ENCODE measurements at places on chromosomes 3 and 15.
A peak's percentile ranks its signal among the peaks of the same experiment; 100 is the strongest.

GRCh38 chr15:89647191-89647851 is 7.9 kb downstream of the KIF7 start:
- peak; percentile 83 for DNase-seq

DNA sequence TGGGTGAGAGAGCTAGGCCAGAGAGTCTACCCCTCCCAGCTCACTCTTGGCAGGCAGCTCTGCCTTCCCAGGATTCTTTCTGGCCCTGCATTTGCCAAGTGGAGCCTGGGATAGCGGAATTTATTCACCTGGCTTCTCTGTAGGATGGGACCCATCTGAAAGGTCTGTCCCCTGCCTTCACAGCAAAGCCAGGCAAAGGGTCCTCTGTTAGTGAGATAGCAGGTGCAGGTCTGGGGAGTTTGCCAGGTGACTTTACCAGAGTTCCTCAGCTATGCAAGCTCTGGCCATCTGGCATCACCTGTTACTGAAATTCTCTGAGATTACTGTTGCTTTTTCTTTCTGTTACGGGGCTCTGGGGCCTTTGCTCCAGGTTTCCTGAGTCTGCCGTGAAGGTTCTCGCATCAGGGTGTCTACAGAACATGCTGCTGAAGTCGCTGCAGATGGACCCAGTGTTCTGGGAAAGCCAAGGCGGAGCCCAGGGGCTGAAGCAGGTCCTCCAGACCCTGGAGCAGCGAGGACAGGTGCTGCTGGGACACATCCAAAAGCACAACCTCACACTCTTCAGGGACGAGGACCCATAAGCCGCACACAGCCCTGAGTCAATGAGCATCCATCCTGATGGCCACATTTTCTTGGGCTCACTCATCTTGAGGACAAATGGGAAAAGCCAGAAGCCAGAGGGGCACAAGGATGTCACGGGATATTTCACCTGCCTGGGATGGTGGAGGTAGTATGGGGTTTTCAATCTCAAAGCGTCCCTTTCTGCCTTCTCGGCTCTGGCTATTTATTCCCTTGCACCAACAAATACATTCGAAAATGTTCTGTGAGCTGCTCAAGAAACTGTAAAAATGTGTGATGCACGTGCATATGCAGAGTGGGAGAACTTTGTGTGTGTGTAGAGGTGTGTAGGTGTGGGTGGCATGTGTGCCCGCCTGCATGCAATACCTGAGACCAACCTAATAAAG is 49.8 kb downstream of the POMGNT2 start:
- DNase-seq, result no peak

- DNase-seq, result no peak
Measured at GRCh38 chr3:176765382-176765900, 431.8 kb downstream of the TBL1XR1 start.

- DNase-seq, result no peak
Measured at GRCh38 chr15:61444585-61444984, 215.5 kb upstream of the RORA start.

DNA sequence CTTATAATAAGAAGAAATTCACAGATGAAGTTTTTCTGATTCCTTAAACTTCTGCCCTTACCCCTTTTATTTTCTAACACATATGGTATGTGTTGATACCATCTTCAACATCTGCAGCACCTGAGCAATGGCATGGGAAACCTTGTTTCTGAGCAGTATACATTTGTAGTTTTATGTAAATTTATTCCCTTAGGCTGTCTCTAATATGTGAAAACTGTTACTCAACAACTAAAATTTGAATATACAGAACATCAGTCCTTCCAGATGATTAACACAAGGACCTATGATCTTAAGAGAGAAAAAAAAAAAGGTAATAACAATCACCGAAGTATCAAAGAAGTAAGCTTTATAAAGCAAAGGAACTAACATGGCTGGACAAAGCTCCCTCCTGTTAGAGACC is 190.5 kb downstream of the TBC1D5 start:
- no peak for DNase-seq

GRCh38 chr3:57910990-57911389 is 97.2 kb upstream of the FLNB start:
- DNase-seq, result peak; percentile 26

- no peak for DNase-seq
Measured at GRCh38 chr3:188900421-188900951, 271.3 kb upstream of the TPRG1 start.

GRCh38 chr15:67140078-67140833 is 74.9 kb downstream of the SMAD3 start:
- DNase-seq, result no peak

- DNase-seq, result no peak
Measured at GRCh38 chr15:51107612-51108011, 12.9 kb upstream of the TNFAIP8L3 start.
